SHP77 treated with DMSO at 0.1 percent for 48 hours (cell line): ENCODE measurements at places on chromosomes 1 and 21.

DNA sequence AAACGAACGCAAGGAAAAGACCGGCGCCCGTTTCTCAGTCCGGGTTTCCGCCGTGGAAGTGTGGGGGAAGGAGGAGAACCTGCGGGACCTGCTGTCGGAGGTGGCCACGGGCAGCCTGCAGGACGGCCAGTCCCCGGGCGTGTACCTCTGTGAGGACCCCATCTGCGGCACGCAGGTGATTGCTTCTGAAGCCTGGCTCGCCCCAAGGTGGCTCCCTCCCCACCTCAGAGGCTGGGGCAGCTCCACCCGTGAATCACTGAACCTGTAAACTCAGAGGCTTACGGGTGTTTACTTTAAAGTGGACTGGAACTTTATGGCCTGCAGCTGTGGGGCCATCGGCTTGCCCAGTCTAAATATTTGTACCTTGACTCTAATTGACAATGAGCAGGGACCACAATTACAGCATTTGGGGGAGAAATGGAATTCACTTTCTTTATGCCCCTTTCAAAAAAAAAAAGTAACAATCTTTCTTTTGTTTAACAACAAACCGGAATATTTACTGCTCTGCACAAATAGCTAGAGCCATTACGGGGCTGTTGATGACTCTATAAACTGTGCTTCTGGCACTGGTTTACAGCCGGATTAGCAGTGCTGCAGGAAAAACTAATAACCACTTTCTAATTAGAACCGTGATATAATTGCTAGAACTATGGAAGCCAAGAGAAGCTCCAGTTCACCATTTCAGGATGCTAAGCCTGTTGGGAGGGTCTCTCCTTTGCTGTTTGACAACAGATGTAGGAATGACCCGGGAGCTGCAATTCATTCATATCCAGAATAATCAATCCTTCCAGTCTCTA lies 454.8 kb downstream of the KIF26B start:
- DNase-seq, result no peak

DNA sequence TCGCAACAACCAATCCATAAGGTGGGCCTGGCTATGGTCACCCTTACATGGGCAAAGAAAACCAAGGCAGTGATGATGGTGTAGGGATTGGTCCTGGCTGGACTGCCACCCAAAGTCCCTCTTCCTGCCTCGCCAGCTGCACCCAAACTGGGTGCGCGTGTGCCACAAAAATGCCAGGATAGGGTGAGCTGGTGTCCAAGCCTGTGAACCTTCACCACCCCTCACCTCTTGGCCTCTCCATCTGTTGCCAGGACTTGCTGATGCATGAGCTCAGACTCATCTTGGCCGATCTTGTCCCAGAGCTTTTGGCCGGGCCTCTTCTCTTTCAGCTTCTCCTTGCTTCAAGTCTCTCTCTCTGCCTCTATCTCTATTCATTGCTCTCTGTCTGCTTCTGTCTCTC lies 41.8 kb downstream of the FOXD2 start:
- no peak for DNase-seq

- DNase-seq, result no peak
These were observed 40.0 kb downstream of the GPSM2 start for GRCh38 chr1:108916788-108917187.

DNA sequence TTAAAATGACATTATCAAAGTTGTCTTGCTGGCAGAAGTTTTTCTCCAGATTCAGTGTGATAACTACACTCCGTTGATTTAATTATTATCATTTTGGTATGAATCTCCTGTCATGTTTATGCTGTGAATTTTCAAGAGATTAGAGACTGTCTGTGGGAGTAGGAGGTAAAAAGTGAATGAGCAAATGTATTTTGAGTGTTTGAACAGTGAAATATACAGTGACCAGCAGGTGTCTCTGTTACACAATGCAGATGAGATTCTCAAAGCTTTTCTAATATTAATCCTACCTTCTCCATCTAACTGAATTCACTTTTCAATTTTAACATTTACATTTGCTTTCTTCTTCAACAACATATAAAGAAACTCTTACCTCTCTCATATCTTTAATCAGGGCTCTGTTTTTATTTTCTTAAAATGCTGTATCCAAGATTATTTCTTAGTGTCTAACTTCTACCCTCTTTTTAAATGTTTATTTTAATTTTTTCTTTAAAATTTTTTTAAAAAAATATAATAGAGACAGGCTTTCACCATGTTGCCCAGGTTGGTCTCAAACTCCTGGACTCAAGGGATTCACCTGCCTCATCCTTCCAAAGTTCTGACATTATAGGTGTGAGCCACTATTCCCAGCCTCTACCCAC lies 20.9 kb upstream of the HSPA13 start:
- no peak for DNase-seq

DNA sequence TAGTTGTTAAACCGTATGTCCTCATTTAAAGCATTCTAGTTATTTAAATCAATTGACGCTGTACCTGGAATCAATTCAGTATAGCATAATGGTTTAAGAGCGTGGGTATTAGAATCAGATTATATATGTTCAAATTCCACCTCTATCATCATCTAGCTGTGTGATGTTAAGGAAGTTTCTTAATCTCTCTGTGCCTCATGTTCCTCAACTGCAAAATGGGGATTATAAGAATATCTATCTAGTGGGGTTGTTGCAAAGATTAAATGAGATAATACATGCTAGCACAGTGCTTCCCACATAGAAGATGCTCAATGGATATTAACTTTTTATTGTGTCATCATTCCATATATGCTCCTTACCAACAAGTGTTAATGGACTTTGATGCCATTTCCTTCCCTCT lies 16.0 kb downstream of the MIXL1 start:
- no peak for DNase-seq

GRCh38 chr1:246785494-246786111 lies 61.4 kb downstream of the SCCPDH start:
- no peak for DNase-seq
